ENCODE measurements at places on chromosomes 12 and 14.
A peak's percentile ranks its signal among the peaks of the same experiment; 100 is the strongest.

GRCh38 chr14:95439881-95440280 lies 76.6 kb downstream of the SYNE3 start:
- DNase-seq: no peak

DNA sequence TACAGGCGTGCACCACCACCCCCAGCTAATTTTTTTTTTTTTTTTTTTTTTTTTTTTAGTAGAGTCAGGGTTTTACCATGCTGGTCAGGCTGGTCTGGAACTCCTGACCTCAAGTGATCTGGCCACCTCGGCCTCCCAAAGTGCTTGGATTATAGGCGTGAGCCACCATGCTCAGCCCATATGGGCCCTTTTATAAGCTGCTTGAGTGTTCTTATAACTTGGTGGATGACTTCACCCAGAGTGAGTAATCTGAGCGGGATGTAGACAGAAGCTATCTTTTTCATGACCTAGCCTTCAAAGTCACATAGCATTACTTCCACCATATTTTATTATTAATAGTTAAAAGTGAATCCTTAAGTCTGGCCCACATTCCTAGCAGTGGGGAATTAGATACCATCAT lies 16.4 kb downstream of the BBOF1 start:
- DNase-seq: no peak

DNA sequence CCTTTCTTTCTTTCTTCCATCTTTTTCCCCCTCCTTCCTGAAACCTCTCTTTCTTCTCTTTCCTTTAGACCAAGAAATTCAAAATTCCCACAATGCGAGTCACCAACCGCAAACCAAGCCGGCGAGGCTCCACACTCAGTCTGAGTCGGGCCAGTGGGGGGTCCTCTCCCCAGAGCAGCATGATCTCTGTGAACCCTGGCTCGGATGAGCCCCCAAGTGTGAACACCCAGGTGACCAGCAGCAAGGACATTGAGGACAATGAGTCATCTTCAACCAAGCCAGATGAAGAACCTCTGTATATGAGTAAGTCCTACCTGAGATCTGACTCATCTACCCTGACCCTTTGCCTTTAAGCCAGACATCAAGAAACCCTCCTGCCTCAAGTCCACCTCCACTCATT lies 88.6 kb upstream of the TMEM233 start:
- no peak for DNase-seq

DNA sequence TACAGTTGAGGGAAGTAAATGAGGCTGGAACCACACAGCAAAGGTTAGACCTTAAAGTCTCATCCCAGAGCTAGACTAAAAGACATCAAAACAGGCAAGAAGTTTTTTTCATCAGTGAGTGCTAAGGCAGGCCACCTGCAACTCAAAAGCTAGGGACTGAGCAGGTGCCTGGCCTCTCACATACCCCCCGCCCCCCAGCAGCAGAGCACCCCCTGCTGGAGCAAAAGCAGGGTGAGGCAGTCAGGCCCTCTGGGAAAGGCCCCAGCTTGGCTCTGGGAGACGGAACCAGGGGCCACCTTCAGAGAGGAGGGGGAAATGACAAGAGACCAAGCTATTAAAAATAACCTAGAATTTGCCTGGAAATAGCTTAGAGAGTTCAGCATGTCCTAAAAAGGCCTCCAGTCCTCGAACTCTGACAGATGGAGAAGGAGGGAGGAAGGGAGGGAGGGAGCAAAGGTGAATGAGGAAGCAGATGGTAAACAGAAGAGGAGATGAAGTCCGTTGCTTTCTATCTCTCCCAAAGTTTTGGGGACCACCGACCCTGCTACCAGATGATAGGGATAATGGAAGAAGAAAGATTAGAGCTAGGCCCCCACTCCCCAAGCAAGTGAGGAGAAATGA lies 1.8 kb downstream of the ITGA7 start:
- DNase-seq: no peak

- no peak for DNase-seq
Observed at GRCh38 chr12:2301531-2302461, 249.0 kb downstream of the CACNA1C start.

DNA sequence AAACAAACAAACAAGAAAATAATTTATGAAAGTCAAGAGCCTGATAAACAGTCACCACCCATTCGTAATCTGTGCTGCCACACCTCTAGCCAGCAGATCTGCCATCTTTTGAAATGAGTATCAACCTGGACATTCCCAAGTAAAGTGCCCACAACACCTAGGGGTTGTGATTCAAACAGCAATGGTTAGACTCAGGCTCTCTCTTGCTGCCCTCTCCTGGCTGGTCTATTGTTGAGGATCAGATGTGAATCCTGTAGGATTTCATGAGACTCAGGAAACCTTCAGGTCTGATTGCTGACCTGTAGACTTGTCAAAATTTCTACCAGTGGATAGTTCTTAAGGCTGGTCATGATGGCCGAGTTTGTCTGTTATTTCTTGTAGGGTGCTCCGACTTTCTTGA lies 26.8 kb downstream of the DGLUCY start:
- peak; percentile 30 for DNase-seq

DNA sequence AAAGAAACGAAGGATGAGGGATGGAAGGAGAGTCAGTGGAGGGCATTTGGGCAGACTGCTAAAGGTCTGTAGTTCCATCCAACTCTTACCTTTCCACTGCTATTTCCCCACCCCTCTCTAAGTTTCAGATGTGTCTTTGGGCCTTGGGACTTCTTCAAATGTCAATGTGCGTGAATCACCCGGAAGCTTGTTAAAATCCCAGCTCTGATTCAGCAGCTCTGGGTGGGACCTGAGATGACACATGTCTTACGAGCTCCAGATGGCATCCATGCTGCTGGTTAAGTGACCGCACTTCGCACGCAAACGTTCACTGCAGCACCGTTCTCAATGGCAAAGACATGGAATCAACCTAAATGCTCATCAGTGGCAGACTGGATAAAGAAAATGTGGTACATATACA lies 309.9 kb downstream of the VRK1 start:
- no peak for DNase-seq
